ENCODE measurements at places on chromosomes 1 and 21.

GRCh38 chr1:3714284-3714741 is 37.9 kb upstream of the CCDC27 start:
- DNase-seq = no peak

- no peak for DNase-seq
These were observed 101.0 kb downstream of the AJAP1 start for GRCh38 chr1:4755301-4755845.

DNA sequence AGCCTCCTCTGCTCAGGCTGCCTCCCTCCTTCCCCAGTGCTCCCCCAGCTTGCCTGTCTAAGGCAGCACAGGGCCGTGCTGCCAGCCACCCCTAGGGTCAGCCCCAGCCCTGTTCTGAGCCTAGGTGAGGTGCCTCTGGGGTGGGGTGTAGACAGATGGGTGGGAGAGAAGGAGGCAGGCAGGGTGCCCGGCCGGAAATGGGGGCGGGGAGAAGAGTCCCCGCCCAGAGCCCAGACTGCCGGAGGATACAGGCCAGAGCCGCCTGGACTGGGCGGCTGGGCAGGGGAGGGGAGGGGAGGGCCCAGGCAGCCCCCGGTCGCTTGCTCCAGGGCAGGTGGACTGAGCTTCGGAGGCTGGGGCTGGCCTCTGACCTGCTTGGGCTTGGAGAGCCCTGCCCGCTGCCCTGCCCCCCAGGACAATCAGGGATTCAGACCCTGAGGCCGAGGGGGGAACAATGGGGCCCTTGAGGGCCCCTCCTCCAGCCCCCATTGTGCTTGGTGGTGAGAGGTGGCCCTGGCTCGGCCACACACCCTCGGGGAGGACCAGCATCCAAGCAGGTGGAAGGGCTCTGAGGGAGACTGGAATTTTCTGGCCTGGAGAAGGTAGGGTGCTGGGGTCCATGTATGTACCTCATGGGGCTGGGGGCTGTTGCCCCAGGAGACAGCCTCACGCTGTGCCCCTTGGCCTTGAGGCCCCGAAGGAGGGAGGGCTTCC is at the start of gene GJC2:
Gene GJC2 (plus strand): TSS at position 525 of the 714 bp plus-strand sequence. CDS start 7,829 bp downstream, outside the sequence.
- DNase-seq = no peak

DNA sequence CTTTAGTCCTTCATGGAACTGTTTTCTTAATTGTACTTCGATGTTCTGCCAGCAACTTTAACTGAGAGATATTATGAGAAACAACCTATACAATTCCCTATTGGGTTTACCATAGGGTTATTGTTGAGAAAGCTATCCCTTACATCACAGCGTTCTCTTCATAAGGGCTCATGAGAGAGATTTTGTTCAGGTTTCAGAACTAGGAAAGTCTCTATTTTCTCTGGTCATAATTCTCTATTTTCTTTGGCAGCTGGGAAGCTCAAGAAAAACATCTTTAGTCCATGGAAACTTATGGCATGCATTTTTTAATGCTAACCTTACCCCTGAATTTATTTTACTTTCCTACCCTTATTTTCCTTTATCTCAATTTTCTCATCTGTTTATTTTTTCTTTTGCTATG is 38.2 kb downstream of the NMNAT2 start:
- DNase-seq = no peak

GRCh38 chr1:112502826-112503225 is 5.9 kb upstream of the WNT2B start:
- DNase-seq = no peak

- peak; percentile 26 for DNase-seq
These were observed 12.3 kb downstream of the SLC44A3 start for GRCh38 chr1:94832446-94832845.

GRCh38 chr1:17923666-17924065 is 168.5 kb downstream of the ACTL8 start:
- DNase-seq = no peak

DNA sequence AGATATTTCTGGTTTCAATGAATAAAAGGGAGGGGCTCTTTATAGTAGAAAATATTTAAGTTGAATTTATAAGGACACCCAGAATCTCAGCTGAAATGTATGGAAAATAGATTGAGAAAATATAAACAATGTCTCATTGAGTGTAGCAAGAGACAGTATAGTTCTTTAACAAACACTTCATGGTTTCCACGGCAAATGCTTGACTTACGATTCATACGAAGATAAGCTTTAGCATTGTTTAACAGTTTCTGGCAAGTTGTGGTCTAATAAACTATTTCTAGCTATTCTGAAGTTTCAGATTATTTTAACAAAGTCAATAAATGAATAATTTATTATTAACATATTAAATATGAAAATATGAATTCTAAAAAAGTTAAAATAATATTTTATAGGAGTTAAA is 1419.4 kb downstream of the KCNT2 start:
- DNase-seq = no peak

DNA sequence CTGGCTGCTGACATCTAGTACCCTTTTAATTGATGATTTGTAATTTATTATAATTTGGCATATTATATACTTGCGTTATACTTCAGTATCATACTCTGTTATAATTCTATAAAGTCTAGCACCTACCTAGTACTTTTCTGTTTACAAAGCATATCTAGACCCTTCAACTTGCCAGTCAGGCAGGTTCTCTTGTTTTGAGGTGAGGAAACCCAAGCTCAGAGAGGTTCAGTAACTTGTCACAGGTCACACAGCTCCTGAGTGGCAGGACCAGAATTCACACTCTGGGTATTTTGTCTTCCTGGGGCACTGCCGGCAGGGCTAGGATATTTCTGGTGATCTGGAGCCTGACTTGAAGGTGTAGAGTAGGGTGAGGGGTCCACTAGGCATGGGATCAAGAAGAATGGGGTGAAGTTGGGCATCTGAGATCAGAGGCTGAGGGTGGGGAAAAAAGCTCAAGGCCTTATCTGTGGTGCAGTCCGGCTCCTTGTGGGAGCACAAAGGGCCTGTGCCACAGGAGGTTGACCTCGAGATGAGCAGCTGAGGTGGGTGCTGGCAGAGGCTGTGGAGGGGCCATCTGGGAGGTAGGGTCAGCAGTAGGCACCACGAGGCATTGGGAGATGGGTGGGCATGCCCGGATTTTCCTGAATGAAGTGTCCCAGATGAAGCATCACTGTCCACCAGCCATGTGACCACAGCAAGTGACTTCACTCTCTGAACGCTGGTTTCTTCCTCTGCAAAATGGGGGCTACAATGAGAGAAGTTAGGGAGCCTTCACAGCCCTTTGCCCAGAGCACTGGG is 102.6 kb downstream of the EPHB2 start:
- no peak for DNase-seq

DNA sequence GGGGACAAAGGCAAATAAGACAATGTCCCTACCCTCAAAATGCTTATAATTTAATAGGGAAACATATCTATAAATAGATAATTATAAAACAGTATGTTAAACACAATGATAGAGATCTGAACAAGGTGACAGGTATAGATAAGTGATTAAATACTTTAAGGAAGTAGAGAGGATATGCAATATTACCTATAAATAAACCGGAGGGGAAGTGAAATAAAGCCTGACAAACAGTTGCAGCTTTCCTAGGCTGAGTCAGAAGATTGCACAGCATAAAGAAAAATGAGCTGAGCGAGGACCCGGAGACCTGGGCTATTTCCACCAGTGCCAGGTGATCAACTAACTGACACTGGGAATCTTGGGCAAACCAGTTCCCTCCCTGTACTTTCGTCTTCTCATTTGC is 11.5 kb upstream of the PSRC1 start:
- DNase-seq = peak; percentile 70

DNA sequence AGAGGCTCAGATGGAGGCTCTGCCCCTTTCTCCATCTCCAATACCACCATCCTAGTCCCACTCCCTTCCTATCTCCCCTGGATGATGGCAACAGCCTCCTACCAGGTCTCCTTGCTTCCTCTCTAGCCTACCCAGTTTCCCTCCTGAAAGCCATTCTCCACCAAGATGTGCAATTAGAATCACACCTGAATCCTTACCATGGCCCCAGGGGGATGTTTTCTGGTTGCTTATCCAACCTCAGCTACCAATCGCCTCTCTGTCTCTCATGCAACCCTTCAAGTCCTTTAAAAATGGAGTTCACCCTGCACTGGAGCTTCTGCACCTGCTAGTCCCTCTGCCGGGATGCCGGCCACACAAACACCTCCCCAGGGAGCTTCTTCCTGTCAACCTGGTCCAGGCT is 2.9 kb downstream of the RCAN1 start:
- no peak for DNase-seq

DNA sequence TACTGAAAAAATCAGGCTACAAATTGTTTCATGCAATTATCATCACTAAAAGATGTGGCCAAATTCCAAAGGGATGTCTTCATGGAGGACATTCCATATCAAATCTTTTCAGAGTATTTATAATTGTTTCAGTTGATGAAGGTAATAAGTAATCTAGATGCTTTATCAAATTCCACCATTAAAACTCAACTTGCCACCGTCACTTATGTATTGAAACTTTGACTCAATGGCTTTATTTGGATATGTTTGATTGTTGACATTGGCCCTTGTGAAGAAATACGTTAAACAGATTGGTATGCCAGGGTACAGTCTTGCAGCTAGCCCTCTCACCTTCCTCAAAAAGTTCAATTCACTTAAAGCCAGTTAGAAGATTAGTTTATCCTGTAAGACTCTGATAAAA is 32.2 kb upstream of the PALMD start:
- no peak for DNase-seq

DNA sequence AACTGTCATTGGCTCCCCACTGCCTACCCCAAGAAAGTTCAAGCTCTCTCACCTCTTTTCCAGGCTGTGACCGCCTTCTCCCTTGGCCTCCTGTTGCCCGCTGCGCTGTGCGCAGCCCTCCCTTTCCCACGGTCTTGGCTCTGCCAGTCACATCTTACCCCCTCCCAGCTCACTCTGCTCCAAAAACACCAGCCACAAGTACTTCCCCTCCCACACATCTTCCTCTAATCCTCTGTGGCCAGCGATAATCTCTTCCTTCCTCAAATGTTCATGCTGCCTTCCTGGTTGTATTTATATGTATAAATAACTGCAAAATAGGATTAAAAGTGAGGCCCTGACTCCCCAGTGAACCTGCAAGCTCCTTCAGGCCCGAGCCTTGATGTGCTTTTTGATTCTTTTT is 81.8 kb downstream of the AJAP1 start:
- peak; percentile 97 for DNase-seq

DNA sequence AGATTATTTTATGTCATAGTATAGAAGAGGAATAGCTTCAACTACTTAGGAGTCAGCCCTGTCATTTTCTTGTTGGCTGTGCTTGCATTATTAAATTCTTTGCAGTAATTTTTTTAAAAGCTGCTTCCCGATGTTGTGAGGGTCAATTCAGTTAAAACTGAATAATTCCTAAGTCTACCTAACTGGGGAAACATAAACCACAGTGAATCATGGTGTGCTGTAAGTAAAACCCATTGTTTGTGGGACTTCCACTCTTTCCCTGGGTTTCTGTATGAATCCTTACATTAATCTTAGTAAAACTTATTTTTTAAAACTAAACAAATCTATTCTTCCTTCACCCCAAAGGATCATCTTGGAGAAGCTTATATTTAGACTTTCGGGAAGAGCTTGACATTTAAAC is 4.4 kb downstream of the SUCO start:
- DNase-seq = no peak

- peak; percentile 74 for DNase-seq
These were observed 24.6 kb upstream of the FCRL3 start for GRCh38 chr1:157725221-157725577.

DNA sequence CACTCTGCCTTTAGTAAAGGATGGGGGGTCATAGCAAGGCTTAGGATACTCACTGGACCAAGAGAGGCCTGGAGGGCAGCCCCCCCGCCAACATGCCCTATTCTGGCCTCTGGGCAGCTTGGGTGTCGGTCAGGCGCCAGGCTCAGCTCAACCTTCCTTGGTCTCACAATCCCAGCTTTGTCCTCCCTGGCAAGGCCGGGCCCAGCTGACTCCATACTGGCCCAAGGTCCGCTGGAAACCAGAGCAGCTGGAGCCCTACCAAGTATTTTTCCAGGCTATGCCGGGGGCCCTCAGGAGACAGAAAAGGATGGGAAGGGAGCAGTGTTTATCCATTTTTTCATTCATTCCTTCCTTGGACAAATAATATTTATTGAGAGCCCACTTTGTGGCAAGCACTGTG is 6.2 kb downstream of the FBXO2 start:
- no peak for DNase-seq

GRCh38 chr1:167708940-167709389 is 12.8 kb upstream of the MPZL1 start:
- peak; percentile 77 for DNase-seq

DNA sequence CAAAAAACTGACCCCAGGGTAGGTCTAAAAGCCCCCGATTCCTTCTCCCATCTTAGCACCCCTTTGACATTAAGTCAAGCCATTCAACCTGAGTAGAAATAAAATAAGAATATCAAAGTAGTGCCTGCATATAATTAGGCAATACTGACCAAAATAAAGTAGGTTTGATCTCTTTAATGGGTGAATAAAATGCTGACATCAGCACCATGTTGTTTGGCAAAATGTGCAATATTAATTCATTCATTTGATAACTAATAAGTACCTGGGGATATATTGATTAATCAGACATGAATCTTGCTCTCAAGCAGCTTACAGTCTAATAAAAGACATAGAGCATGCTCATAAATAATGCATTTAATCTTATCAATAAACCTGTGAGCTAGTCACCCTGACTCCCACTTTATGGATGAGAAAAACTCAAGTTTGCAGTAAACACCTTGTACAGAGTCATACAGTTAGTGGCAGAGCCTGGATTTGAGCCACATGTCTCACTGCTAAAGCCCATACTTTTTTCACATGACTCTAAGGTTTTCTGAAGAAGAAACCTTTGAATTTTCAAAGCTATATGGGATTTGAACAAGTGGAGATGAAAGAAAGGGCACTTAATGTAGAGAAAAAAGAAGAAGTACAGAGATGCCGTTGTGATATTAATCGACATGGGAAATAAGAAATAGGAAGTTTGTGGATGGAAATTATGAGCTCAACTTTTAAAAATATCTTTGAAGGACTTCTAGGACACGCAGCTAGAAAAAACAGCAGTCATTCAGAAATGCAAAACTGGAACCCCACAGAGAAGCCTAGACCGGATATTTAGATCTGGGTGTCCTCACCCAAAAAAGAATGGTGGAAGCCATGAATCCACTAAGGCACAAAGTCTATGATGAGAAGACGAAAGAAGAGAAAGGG is 183.9 kb downstream of the TOMM20 start:
- peak; percentile 89 for DNase-seq

- DNase-seq = no peak
These were observed 21.7 kb upstream of the VASH2 start for GRCh38 chr1:212928323-212929291.

- DNase-seq = peak; percentile 25
These were observed at the start of gene S100B for GRCh38 chr21:46604975-46605766. Gene S100B (minus strand): TSS chr21:46605082. CDS start chr21:46602415, 2,667 bp downstream.

All from MV-4-11 (cell line).